ENCODE measurements at places on chromosomes 2 and 18.

DNA sequence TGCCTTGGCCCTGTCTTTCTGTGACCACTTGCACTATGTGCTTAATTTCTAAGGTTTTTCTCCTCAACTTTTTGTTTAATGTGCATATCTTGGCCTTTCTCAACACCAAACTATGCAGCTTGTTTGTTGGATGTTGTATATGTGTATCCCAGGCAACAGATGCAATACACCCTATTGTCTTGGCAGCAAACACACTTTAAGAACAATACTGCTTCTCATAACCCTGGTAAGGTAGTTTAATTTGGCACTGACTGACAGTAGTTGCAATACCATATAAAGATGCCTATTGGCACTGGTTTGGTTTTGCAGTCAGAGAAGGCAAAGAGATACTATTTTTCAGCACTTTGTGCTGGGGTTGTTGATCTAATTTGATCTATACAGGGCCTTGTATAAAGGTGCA is 360.7 kb upstream of the CWC22 start:
- DNase-seq = no peak

DNA sequence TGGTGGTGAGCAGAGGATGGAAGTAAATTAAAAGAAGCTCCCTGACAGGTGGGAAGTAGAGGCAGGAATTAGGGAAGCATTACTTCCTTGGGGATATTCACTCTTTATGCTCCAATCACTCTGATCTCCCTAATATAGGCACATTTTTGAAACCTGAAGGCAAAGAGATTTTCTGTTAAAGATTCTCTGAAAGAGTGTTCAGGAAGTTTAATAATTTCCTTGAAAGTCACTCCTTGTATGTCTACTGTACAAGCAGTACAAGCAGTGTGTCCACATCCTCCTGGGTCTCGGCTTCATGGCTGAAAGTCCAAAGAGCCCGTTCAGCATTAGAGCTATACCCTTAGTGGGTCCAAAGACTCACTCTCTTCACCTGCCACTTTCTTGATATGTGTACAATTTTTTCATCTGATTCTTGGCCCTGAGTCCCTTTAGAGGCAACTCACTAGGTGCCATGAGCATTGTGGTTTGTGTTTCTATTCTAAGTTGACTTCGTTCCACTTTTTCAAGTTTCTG is 60.2 kb downstream of the AAK1 start:
- DNase-seq = no peak

- no peak for DNase-seq
Measured at GRCh38 chr2:237555560-237555959, 10.8 kb upstream of the PRLH start.

GRCh38 chr18:65610939-65611338 is 139.9 kb upstream of the CDH7 start:
- no peak for DNase-seq

GRCh38 chr2:2320486-2321199 is 10.4 kb downstream of the MYT1L start:
- no peak for DNase-seq

- DNase-seq = no peak
Measured at GRCh38 chr2:43139996-43140621, 86.3 kb downstream of the ZFP36L2 start.

DNA sequence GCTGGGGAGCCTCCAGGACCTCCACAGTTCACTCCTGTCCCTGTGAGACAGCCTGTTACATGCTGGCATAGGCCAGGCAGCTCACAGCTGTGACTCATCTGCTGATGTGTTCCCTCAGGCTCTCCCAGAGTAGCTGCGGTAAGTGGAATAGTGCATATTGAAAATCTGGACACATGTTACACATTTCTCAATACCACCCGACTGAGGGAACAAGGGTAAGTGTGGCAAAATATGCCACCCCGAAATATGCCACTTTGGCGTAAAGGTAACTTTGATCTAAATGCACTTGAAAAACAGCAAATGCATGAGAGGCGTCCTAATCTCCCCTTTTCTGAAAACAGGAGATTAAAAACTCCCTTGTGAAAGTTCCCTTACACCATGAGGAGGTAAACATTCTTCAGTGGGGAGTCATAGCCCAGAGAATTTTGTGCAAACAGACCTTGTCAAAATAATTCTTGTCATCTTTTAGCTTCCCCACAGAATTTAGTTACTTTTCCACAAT is 557.9 kb downstream of the CCDC85A start:
- DNase-seq = no peak

GRCh38 chr2:10520154-10520553 is 72.0 kb upstream of the ODC1 start:
- no peak for DNase-seq

All from activated CD8-positive, alpha-beta memory T cell treated with anti-CD3 and anti-CD28 coated beads for 48 hours (primary cell).